ENCODE measurements at places on chromosomes 4 and X.

GRCh38 chr4:125722009-125722408 is 407.3 kb downstream of the FAT4 start:
- no peak for DNase-seq

DNA sequence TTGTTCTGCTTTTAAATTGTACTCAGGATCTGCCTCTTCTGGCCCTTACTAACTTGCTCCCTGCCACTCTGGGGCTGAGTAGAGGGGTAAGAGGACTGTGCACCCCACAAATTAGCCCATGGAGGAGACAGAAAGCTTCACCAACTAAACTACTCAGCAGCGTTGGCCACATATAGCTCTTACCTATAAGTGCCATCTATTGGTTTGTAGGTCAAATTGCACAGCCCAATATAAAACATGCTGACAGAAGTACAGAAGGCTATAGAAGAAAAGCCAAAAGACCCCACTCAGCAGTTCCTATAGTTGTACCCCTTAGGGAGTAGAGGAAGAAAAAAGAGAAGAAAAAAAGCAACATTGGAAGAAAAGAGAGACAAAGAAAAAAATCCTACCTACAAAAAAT is 341.2 kb upstream of the FMR1 start:
- no peak for DNase-seq

DNA sequence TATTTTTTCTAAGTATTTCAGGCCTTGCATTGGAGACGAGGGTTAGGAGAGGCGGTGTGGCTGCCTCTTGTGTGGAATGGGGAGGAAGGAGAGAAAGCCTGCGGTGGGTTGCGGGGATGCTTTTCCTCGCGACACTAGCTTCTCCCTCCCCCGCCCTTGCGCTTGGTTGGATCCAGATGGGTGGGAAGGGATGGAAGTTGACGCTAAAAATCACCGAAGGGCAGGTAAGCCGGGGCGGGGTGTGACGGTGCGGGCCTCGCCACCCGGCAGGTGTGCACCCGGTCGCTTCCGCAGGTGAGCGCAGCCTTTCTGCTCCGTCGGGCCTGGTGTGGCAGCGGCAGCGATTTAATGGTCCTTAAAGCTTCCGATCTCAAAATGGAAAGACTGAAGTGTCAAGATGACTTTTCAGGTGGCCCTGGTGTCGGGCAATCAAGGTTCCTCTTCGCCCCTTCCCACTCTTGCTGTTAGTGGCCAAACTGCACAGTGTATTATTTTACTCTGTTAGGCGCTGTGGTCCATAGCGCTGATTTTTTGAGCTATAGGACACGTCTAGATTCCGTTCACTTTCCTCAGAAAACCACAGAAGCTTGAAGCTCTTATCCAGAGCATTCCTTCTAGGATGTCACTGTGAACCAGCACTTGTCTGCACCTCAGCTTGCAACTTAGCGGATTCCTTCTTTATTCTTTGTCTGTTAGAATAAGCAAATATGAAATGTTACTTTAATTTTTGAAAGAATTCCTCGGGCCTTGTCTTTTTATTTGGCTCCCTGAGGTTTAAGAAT is 765 bp downstream of the ENOPH1 start:
- DNase-seq, result no peak

DNA sequence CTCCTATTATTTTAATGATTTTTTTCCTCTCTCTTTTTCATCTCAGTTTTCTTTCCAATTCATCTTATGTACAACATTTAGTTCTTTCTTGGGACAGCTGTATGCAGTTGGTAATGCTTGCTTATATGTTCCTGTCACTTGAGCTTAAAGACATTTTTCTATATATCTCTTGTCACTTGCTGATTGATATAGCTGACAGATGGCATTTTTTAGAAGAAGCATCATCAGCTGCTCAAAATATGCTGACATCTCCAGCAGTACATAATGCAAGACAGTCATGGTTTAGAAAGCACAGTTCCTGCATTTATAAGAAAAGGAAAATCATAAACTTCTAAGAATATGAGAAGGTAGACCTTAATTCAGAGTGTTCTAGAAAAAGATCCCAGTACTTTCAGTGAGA is 56.5 kb downstream of the DCAF8L1 start:
- no peak for DNase-seq

DNA sequence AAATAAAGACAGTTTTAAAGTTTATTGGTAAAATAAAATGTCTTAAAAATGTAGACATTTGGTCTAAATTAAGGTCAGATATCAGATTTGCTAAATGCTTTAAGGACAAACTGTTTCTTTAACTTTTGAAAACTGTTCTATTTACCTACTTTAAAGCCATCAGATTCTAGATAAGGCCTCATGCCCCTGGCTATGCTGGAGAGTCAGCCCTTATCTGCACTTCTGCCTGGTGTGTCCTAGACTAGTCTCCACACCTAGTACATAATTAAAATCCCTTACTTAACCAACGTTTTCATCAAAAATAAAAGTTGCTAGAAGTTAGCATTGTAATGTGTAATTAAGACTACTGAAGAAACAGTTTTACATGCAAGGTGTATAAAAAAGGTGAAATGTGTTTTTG is 25.6 kb downstream of the HSD17B11 start:
- DNase-seq, result no peak

GRCh38 chrX:148609515-148610327 is 109.3 kb downstream of the AFF2 start:
- no peak for DNase-seq

DNA sequence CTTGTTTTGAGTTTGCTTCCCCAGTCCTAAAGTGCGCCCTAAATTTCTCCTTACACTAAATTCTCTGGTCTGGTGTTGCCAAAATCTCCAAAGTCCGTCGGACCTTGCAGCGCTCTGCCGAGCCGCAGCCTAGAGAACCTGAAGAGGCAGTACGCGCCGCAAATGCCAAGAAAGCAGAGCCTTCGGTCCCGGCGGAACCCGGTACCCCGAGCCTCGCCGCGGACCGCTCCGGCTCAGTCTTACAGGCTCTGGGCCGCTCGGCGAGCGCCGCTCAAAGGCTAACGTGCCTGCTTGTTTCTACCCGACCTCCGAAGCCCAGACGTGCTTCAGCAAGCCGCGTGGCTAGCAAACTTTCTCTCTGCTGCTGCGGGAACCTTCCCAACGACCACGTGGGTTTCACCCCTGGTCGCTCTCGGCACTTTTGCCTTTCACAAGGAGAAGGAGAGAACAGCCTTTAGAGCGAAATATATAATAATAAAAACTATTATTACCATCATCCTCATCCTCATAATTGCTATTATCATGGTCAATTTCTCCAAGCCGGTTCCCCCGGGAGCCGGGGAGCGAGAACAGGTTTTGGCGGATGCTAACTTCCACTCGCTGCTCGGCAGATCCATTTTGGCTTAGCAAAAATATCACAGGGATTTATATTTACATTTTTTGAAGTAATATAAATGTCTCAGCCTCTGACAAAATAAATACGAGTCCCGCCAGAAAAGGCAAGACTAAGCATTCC is 2.2 kb upstream of the HTR2C start:
- DNase-seq, result no peak

- no peak for DNase-seq
Observed at GRCh38 chr4:127776620-127777019, 5.5 kb upstream of the HSPA4L start.

- no peak for DNase-seq
Observed at GRCh38 chr4:18214411-18215055, 193.0 kb upstream of the LCORL start.

DNA sequence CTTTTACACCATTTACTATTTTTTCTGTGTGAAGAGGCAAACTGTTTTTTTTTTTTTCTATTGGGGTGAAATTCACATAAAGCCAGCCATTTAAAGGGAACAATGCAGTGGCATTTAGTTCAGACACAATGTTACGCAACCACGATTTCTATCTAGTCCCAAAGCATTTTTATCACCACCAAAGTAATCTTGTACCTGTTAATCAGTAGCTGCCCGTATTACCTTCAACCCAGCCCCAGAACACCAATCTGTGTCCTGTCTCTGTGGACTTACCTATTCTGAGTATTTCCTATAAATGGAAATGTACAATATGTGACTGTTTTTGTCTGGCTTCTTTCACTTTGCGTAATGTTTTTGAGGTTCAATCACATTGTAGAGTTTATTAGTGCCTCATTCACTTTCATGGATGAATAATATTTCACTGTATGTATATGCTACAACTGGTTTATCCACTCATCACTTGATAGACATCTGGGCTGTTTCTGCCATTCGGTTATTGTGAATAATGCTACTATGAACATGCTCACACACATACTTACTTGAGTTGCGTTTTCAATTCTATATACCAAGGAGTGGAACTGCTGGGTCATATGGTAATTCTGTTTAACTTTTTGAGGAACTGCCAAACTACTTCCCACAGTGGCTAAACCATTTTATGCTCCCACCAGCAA is 116.2 kb downstream of the CDS1 start:
- DNase-seq, result no peak

DNA sequence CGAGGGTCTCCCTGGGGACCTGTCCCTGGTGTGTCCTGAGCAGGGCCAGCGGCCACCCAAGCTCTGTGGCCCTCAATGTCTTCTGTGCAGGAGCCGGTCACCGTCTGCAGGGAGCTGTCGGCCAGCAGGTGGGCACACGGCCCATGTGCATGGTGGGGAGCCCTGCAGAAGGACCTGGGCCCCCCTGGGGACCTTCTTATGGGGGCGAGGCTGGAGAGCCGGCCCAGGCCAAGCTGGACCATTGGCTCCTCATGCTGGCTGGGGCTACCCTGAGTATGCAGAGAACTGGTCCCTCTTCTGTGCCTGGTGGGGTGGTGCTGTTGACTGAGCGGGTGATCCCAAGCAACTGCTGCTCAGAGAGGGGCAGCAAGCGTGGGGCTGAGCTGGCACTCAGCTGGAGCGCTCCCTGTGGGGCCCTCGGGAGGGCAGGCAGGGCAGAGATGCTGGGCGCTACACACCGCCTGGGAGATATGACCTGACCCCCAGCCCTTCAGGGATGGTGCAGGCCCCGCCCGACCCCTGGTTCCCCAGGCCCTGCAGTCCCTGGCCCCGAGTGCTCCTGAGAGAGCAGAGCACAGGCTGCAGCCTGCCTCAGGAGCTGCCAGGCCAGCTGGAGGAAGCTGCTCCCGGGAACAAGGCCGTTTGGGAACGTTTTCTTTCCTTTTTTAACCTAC is 14.8 kb downstream of the NAT8L start:
- no peak for DNase-seq

GRCh38 chr4:94813221-94813620 is 55.5 kb downstream of the BMPR1B start:
- peak; percentile 0 for DNase-seq

- peak; percentile 5 for DNase-seq
Observed at GRCh38 chr4:10160281-10160856, 43.8 kb upstream of the WDR1 start.

DNA sequence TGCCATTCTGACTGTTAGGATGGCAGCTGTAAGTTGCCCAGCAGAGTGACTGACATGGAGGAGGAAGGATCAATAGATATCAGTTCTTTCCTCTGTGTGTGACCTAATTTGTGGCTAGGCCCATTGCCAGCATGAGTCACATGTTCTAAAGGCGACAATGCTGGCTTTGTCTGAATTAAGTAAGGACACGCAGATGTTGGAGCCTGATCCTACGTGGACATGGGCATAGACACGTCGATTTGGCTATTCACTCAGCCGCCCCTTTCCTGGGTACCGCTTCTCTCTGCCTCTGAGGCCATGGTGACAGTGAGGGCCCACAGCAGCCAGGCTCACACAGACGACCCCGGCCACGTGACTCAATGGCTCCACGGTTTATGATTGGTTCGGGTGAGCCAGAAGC is 16.3 kb downstream of the PROM1 start:
- DNase-seq, result no peak

- DNase-seq, result no peak
Observed at GRCh38 chrX:98398542-98398941, 1514.8 kb downstream of the RPA4 start.

- DNase-seq, result no peak
Observed at GRCh38 chrX:51047950-51048349, 137.4 kb downstream of the BMP15 start.

- no peak for DNase-seq
Observed at GRCh38 chr4:148800336-148800885, 358.2 kb upstream of the NR3C2 start.

- no peak for DNase-seq
Observed at GRCh38 chr4:23769406-23769805, 120.4 kb downstream of the PPARGC1A start.

DNA sequence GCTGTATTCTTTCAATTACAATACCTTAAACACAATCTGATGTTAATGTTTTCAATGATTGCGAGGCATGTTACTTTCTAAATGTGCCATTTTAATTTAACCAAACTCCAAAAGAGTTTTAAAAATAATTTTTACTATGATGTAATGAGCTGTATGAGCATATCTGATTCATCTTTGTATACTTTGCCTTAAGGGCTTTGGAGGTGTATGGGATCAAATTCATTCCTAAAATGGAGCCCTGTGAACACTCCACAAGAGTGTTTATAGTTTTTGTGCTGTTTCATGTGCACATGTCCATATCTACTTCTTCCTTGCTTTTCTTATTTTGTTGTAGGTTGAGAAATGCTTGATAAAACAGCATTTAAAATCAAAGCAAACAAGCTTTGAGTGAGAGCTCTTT is 82.4 kb downstream of the ATP10D start:
- no peak for DNase-seq

DNA sequence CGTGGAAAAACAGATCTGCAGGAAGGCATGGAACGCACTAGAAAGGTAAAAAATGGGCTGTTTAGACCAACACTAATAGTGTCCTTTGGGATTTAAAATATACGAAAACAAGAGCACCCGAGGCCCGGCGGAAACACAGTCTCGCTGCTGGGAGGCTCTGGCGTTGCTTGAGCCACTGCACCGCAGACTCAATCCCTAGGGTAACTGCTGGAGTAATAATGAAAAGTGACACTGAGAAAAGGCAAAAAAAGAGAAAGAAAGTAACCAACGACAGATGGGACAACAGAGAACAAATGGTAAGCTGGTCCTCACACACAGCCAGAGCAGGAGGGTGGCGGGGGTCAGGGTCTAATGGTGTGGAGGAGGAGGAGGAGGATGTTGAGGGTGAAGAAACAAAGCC is 15.4 kb downstream of the IRAK1 start:
- no peak for DNase-seq

DNA sequence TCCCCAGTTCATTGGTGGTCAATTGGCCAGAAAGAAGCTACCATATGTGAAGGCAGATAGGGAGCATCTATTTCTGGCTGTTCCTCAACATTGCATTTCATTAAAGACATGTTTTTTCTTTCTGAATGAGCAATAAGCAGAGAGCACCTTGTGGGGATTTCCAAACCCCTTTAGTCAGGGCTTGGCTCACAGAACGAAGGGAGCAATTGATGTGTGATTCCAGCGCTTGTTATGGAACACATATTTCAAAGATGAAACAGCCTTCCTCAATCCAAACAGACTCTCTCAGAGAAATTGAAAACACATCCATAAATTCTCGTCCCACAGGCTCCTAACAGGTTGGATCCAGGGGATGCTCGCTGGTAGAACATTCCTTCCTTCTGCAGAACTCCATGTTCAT is 84.1 kb downstream of the CLCN4 start:
- DNase-seq, result no peak

DNA sequence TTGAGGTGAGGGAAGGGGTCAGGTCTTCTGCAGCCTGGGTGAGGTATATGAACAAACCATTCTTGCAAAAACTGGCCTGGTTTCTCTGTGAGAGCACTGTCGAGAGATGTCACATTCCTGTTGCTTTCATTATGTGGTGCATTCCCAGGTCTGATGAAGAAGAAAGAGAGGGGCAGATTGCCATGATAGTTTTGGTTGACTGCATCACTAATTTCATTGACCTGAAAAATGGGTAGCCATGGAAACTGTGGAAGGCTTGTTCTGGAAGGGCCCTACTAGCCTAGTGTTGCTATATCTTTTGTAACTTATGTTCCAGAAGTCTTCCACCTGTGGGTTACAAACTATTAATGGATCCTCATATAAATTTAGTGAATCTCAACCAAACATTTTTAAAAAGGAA is 32.9 kb upstream of the CYBB start:
- no peak for DNase-seq
